ENCODE measurements at places on chromosomes 7 and 10.

- peak; percentile 33 for DNase-seq
- no peak overlapping the region for H3K27ac ChIP-seq
- peaks cover 2% of the 10 kb centered on the region for H3K4me1 ChIP-seq
- peak overlapping the region; percentile 88 for H3K4me3 ChIP-seq
- H3K27me3 ChIP-seq = no peaks in the 10 kb centered on the region
Measured at GRCh38 chr10:31321396-31321941, 2.5 kb downstream of the ZEB1 start.

- H3K36me3 ChIP-seq = no peaks in the 10 kb centered on the region
- H3K4me1 ChIP-seq = peaks cover 4% of the 10 kb centered on the region
- no peak overlapping the region for H3K4me3 ChIP-seq
Measured at GRCh38 chr10:44008917-44009709, 360.4 kb upstream of the ZNF32 start.

DNA sequence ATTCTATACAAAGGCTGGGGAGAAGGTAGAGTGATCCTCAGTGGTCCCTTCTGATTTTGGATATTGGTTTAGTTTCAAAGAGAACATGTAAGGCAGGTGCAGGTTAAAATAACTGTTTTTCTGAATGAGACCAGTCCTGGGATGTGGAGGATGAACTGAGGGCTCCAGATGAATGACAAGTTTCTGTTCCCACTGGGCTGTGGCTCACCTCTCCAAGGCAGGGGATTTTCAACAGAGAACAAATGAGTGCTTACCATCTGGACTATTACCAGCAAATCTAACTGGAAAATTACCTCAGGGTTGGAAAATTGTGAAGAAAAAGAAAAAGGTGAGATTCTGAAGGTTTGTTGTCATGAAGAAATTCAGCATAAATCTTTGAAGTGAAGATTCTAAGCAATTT is 8.0 kb downstream of the LAMB4 start:
- no peaks in the 10 kb centered on the region for H3K27me3 ChIP-seq
- no peaks in the 10 kb centered on the region for H3K4me1 ChIP-seq
- no peak overlapping the region for H3K4me3 ChIP-seq
- no peak for DNase-seq

GRCh38 chr7:100176096-100177044 is 811 bp downstream of the GPC2 start:
- H3K4me1 ChIP-seq = peaks cover 13% of the 10 kb centered on the region
- no peak for DNase-seq
- no peak overlapping the region for H3K27ac ChIP-seq
- H3K4me3 ChIP-seq = peak overlapping the region; percentile 64
- no peaks in the 10 kb centered on the region for H3K36me3 ChIP-seq
- peaks cover 17% of the 10 kb centered on the region for H3K27me3 ChIP-seq

- H3K4me3 ChIP-seq = no peak overlapping the region
- no peaks in the 10 kb centered on the region for H3K36me3 ChIP-seq
- DNase-seq = no peak
- H3K27ac ChIP-seq = no peak overlapping the region
- H3K4me1 ChIP-seq = no peaks in the 10 kb centered on the region
- H3K27me3 ChIP-seq = no peaks in the 10 kb centered on the region
Measured at GRCh38 chr7:37230221-37230620, 218.4 kb downstream of the ELMO1 start.

DNA sequence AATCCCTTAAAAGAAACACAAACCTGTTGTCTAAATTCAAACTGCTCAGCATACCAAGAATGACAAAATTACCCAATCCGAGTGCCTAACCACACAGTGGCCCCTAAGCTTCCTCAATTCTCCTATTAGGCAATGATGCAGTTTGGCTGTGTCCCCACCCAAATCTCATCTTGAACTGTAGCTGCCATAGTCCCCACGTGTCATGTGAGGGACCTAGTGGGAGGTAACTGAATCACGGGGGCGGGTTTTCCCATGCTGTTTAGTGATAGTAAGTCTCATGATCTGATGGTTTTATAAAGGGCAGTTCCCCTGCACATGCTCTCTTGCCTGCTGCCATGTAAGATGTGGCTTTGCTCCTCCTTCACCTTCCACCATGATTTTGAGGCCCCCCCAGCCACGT is 21.9 kb downstream of the PSAP start:
- H3K4me1 ChIP-seq = peaks cover 10% of the 10 kb centered on the region
- H3K27me3 ChIP-seq = no peaks in the 10 kb centered on the region
- H3K36me3 ChIP-seq = peaks cover 67% of the 10 kb centered on the region

DNA sequence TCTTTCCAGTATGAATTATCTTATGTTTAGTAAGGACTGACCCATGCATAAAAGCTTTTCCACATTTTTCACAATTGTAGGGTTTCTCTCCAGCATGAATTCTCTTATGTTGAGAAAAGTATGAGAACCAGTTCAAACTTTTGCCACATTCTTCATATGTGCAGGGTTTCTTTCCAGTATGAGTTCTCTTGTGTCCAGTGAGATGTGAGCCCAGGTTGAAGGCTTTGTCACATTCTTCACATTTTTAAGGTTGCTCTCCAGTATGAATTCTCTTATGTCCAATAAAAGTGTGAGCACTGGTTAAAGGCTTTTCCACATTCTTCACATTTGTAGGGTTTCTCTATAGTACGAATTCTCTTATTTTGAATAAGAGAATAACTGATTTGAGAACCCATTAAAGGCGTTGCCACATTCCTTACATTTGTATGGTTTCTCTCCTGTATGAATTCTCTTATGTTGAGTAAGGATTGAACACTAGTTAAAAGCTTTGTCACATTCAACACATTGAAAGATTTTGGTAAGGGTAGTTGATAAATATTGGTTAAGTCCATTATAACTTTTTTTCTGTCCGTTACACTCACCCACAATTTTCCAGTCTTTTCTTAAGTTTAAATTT is 911.0 kb upstream of the ZNF722 start:
- H3K27ac ChIP-seq = no peak overlapping the region
- no peaks in the 10 kb centered on the region for H3K36me3 ChIP-seq
- H3K4me1 ChIP-seq = no peaks in the 10 kb centered on the region
- no peak for DNase-seq
- H3K27me3 ChIP-seq = no peaks in the 10 kb centered on the region
- H3K4me3 ChIP-seq = no peak overlapping the region

DNA sequence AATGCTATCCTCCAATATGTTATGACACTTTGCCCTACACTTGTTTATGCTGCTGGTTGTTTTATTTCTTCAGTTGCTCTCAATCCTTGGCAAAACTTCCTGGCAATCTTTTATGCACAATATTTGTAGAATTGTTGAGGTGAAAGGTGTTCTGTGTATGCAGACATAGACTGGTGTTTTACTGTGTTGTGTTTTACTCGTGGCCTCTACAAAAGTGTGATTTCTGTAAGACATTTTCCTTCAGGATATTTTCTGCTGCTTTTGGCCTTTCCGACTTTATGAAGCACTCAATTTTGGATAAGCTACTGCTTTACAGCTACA is 21.8 kb downstream of the GLCCI1 start:
- DNase-seq = no peak
- no peaks in the 10 kb centered on the region for H3K4me1 ChIP-seq
- no peak overlapping the region for H3K27ac ChIP-seq
- H3K36me3 ChIP-seq = no peaks in the 10 kb centered on the region

DNA sequence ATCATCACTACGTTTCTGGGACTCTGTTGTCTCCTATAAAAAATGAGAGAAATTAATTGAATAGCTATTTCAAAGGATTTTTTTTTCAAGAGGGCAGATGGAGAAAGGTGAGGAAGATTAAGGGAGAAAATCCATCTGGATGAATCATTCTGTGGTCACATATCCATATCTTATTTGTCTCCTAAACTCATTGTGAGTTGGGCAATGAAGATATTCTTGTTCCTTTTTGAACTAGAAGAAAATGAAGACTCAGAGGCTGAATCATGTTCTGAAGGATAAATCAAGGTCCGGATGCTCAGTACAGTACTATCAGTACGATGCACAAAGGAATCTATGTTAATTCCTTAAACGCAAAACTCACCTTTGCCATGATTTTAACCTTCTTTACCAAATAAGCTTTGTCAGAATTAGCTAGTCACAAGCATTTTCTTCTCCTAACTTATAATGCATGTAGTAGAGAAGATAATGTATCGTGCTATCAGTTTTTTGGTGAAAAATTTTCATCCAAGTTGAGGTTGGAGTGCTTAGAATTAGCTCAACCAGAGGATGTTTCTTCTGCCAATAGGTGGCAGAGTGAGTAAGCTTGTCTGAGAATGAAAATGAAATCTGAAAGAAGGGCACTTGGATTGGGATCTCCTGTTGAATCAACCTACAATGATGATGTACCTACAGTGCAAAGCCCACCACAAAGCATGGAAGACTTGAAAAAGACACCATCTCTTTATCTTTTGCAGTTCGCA is 446.9 kb downstream of the KIF20B start:
- H3K27ac ChIP-seq = no peak overlapping the region
- H3K4me1 ChIP-seq = no peaks in the 10 kb centered on the region
- no peaks in the 10 kb centered on the region for H3K27me3 ChIP-seq
- H3K4me3 ChIP-seq = no peak overlapping the region

DNA sequence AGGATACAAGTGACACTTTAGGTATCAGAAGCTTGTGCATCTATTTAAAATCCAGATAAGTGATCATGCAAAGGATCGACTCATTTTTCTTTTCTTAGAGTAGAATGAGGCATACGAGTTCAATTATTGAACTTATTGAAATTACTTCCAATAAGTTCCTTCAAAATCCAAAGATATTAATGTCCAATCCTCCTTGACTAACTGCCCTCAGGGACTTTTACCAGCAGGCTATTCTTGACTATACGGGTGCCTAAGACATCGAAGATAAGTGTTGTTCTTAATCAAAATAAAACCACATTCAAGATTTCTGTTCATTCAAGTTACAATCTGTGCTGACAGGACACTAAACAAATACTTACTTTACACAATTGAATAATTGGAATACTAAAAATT is 74.5 kb upstream of the SP4 start:
- no peak overlapping the region for H3K27ac ChIP-seq
- no peaks in the 10 kb centered on the region for H3K36me3 ChIP-seq
- no peak for DNase-seq
- H3K27me3 ChIP-seq = no peaks in the 10 kb centered on the region

DNA sequence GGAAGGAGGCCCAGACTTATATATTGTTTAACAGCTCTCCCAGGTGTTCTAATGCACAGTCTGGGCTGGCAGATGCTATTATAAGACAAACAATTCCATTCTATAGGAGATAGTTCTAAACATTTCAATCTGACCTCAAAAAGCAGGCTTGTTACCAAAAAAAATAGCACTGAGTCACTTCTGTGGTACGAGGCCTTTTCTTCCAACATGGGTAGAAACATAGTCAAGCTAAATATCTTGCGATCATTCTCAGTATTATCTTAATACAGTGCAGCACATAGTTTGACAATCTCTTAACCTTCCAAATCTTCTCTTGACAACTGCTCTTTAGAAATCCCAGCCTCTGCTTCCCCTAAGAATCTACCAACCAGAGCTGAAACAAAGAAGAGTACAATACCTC is 46.6 kb upstream of the MKX start:
- H3K27ac ChIP-seq = no peak overlapping the region
- no peak for DNase-seq
- H3K36me3 ChIP-seq = no peaks in the 10 kb centered on the region
- no peaks in the 10 kb centered on the region for H3K27me3 ChIP-seq
- no peaks in the 10 kb centered on the region for H3K4me1 ChIP-seq
